ENCODE measurements at places on chromosomes 11 and 22.

DNA sequence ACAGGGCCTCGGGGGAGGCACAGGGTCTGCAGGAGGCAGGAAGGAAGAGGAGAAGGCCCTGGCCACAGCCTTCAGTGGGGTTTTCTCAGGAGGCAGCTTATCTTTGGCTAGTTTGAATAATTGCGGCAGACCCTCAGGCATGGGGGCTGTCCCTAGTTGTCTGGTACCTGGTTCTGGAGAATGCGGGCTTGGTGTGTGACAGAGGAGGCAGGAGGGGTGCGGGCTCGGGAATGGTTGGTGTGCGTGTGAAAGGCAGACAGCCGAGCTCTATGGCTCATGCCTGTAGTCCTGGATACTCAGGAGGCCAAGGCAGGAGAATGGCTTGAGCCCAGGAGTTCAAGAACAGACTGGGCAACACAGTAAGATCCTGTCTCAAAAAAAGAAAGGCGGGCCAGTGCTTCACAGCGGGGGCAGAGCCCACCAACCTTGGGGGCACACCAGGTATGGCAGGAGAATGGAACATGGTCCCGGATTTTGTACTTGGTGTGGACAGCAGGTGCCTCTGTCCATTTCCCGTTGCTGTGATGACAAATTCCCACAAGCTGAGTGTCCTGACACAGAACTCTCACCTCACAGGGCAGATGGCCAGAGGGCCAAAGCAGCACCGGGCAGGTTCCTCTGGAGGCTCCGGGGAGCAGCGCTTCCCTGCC is 640.6 kb downstream of the TBC1D22A start:
- DNase-seq: no peak

GRCh38 chr22:31681349-31682345 is 19.6 kb upstream of the PISD start:
- DNase-seq: no peak

- DNase-seq: no peak
Measured at GRCh38 chr11:35963911-35964310, 20.0 kb downstream of the LDLRAD3 start.

DNA sequence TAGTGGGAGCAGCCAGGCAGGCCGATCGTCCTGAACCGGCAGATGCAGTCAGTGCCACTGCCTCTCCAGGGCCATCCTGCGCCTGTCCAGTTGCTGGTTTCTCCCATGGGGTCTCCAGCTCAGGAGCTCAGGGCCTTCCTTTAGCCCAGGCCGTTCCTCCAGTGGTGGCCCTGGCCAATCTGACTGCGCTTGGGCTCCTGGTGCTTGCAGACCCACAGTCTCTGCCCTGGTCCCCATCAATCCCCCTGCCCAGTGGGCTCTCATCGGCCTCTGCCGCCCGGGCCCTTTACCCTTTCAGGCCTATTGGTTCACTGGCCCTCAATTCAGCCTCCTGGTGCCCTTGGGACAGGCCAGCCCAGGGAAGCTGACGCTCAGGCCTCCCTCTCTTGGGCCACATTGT is 29.2 kb upstream of the TSKU start:
- DNase-seq: no peak

- no peak for DNase-seq
Measured at GRCh38 chr22:36352803-36353507, 34.8 kb downstream of the MYH9 start.

DNA sequence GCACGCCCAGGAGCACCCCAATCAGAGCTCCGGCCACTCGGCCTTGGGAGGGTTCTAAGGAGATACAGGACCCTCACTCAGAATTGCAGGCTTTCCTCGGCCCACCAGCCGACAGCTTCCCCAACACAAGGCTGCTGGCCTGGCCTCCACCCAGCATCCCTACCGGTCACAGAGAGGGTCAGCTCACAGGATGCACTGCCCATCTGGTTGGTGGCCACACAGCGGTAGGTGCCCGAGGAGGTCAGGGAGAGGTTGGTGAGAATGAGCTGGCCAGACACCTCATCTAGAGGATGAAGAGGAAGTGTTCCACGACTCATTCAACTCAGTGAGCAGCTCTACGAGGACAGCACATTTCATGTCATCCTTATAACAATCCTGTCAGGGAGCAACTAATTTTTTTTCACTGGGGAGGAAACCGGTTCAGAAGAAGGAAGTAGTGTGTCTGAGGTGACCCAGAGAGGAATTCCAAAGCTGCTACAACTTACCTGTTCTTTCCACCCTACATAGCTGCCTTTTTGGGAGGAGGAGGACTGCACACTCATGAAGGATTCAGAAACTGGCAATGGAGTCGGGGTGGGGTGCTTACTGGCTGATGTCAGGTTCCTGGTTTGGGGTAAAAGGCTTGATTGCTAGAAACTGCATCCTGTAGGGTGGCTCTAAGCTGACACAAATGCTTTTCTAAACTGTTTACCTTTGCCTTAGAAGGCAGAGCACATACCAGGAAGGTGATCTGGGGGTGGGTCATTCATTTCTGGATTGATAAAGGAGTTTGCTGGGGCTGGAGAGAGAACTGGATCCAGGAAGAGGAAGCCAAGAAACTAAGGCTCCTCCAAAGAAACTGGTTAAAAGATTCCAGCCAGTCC is 3.3 kb downstream of the VSIG2 start:
- DNase-seq: no peak

GRCh38 chr11:115740324-115740723 is 236.1 kb upstream of the CADM1 start:
- DNase-seq: no peak

DNA sequence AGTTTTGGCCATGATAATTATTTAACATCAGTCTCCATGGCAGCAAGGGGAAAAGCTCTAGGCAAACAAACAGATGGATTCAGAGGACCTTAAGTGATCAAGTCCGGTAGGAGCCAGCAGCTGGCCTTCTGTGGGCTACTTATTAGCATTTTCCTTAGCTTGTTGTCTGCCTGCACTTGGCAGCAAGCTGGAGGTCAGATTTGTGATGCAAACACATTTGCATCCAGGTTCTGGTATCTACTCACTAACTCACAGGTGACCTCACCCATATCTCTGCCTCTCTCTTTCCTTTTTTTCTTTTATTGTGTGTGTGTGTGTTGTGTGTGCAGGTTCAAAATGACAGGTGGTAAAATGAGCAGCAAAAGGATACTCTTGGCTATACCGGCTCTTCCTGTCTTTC is 32.3 kb downstream of the ARHGAP42 start:
- DNase-seq: no peak

GRCh38 chr11:116478669-116479668 is 293.8 kb downstream of the BUD13 start:
- no peak for DNase-seq

DNA sequence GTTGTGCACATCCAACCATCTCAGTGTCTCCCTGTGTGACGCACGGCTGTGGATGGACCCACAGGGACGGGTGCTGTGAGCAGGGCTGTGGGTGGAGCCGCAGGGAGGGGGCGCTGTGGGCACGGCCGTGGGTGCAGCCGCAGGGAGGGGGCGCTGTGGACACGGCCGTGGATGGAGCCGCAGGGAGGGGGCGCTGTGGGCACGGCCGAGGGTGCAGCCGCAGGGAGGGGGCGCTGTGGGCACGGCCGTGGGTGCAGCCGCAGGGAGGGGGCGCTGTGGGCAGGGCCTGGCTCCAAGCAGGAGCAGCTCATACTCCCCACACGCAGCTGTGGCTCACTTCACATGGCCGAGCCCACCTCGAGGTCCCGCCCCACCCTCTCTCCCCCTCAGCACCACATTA is 6.0 kb upstream of the MAPK11 start:
- peak; percentile 50 for DNase-seq

- no peak for DNase-seq
Measured at GRCh38 chr11:116167706-116168458, 604.9 kb downstream of the BUD13 start.

Data from HAP-1 (cell line).